ENCODE measurements at places on chromosomes 2 and 18.

GRCh38 chr2:55922291-55922907, 1.2 kb downstream of the EFEMP1 start:
- no peak for DNase-seq

DNA sequence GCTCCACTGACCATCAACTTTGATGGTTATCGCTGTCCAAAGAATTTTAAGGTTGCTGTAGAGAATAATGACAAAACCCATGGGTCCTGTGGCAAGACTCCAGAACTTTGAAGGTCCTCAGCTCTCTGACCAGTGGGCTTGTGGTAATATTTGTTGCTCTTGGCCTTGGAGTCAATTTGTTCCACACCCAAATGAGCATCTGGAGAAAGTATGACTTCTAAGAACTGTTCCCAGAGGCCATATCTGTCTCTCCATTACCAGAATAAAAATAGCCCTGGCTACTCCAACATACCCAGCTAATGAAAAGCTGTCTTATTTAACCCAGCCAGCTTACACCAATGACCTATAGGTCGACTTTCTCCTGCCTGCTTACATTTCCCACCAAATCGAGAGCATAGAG, 466.4 kb downstream of the MEIS1 start:
- DNase-seq, result no peak

GRCh38 chr2:156147594-156148330, 184.8 kb downstream of the NR4A2 start:
- DNase-seq, result no peak

- no peak for DNase-seq
These were observed 786.8 kb downstream of the ERBB4 start for GRCh38 chr2:211751848-211752247.

GRCh38 chr2:23691106-23691470, 235.8 kb downstream of the ATAD2B start:
- no peak for DNase-seq

- no peak for DNase-seq
These were observed 295.4 kb downstream of the CELF4 start for GRCh38 chr18:37270038-37270665.

All from CD4-positive, alpha-beta memory T cell (primary cell).